ENCODE measurements at places on chromosomes 12 and 14.

- DNase-seq = no peak
Measured at GRCh38 chr12:47946413-47947323, 16.7 kb upstream of the TMEM106C start.

GRCh38 chr12:65620046-65620445, 204.2 kb upstream of the HMGA2 start:
- no peak for DNase-seq

GRCh38 chr14:97120611-97121031, 323.4 kb downstream of the VRK1 start:
- no peak for DNase-seq

DNA sequence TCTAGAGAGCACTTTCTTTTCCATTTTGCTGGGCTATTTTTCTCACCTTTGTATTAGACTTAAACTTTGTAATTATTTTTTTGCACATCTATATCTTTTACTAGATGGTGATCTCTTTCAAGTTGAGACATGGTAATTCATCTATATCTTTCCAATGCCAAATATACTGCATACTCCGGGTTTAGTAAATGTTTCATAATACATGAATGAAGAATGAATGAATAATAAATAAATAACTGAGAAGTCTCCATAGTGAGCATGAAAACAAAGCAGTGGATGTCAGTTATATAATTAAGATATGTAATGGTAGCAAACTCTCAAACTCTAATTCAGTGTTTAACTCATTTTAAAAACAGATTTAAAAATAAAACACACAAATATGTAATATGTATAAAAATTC, 342.5 kb upstream of the KITLG start:
- no peak for DNase-seq

GRCh38 chr12:51941011-51941581, 10.4 kb upstream of the ACVR1B start:
- no peak for DNase-seq

- DNase-seq = no peak
Measured at GRCh38 chr14:54771411-54772027, 131.1 kb downstream of the GCH1 start.

GRCh38 chr12:77625441-77625840, 205.3 kb upstream of the NAV3 start:
- no peak for DNase-seq

Data from H1 (cell line).